MG63 (cell line): ENCODE measurements at places on chromosomes 2 and 18.

- DNase-seq: no peak
These were observed 5.4 kb downstream of the CHMP3 start for GRCh38 chr2:86557836-86558235.

- DNase-seq: no peak
These were observed 122.3 kb upstream of the FHL2 start for GRCh38 chr2:105521176-105521575.

DNA sequence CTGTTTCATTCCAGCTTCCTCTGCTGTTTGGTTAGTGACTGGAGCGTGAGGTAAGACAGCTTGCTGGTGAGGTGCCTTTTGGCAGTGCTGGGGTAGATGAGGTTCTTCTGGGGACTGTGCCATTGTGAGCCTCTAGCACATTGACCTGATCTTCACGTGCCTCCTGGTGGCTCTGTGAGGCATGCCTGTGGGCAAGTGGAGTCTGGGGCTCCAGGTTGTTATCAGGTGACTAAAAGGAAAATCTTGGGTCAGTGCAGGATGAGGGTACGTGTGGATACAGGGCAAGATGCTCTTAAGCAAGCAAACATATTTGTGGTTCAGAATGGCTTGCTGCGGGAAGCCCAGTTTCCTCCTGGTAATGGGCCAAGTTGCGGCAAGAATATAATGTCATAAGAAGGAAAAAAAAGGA lies 75.4 kb downstream of the FHOD3 start:
- DNase-seq: no peak

GRCh38 chr2:121483846-121484245 lies 46.8 kb upstream of the RNU4ATAC start:
- DNase-seq: no peak

GRCh38 chr18:40447820-40448219 lies 1507.2 kb upstream of the PIK3C3 start:
- no peak for DNase-seq

- DNase-seq: peak; percentile 39
These were observed 10.6 kb upstream of the ITGB6 start for GRCh38 chr2:160210599-160211138.
